ENCODE measurements at places on chromosomes 12 and 14. TPM values are rescaled to one million over a fixed set of nuclear protein-coding genes. Genes with fewer than 3 reads are reported as not detected.

Gene NUP37
- total RNA-seq, result 16.0 TPM

Gene C14orf132
- total RNA-seq, result 3.6 TPM

Gene CPM
- 0.33 TPM for total RNA-seq

Gene GPR135
- 0.69 TPM for total RNA-seq

Gene KCNC2
- total RNA-seq, result not detected

Gene TAS2R9
- total RNA-seq, result 0.11 TPM

Gene NFATC4
- 0.34 TPM for total RNA-seq

Gene SNRPF
- total RNA-seq, result 18.6 TPM

Gene FGF23
- not detected for total RNA-seq

Gene PRH2
- total RNA-seq, result not detected

Gene BICDL1
- under 0.01 TPM for total RNA-seq

Gene DAO
- not detected for total RNA-seq

Gene CRACR2A
- total RNA-seq, result 25.8 TPM

Gene NAA25
- total RNA-seq, result 11.2 TPM

Gene ACOT6
- total RNA-seq, result not detected

Gene KRR1
- total RNA-seq, result 32.5 TPM

Gene PKP2
- 0.86 TPM for total RNA-seq

Gene RNASE4
- total RNA-seq, result 12.8 TPM

Gene PRB4
- total RNA-seq, result not detected

Gene GPR132
- total RNA-seq, result not detected

Gene RASAL1
- total RNA-seq, result not detected

Gene CCDC88C
- total RNA-seq, result 11.5 TPM

Gene RPL6
- total RNA-seq, result 496 TPM

Gene HOTAIR
- not detected for total RNA-seq

Gene TMEM19
- 40.9 TPM for total RNA-seq

Gene NRXN3
- not detected for total RNA-seq

Gene FLRT2
- 100 TPM for total RNA-seq

Gene INSM2
- total RNA-seq, result not detected

Gene SERPINA1
- total RNA-seq, result not detected

Gene PLEK2
- 0.43 TPM for total RNA-seq

Gene RNASE7
- not detected for total RNA-seq

Gene TWF1
- total RNA-seq, result 95.7 TPM

Gene BLOC1S1
- 54.9 TPM for total RNA-seq

Gene B4GALNT1
- total RNA-seq, result under 0.01 TPM

Gene NPFF
- not detected for total RNA-seq

Gene CLEC12A
- not detected for total RNA-seq

Gene MUCL1
- not detected for total RNA-seq

Gene ST8SIA1
- 0.86 TPM for total RNA-seq

Gene GPR68
- 0.34 TPM for total RNA-seq

Gene SYCP3
- 0.17 TPM for total RNA-seq

Gene COPS7A
- 43.1 TPM for total RNA-seq

Gene HCAR3
- total RNA-seq, result not detected

Gene DACT1
- total RNA-seq, result 0.26 TPM

Gene TGM1
- 0.09 TPM for total RNA-seq

Gene TSPAN11
- total RNA-seq, result 7.4 TPM

Gene TBX5
- not detected for total RNA-seq

Gene SELPLG
- 0.11 TPM for total RNA-seq

Gene ADAM21
- total RNA-seq, result under 0.01 TPM

Gene ARHGEF40
- total RNA-seq, result 11.6 TPM

Gene SSPN
- 0.76 TPM for total RNA-seq

Gene FAM90A1
- total RNA-seq, result not detected

Gene IRAK3
- total RNA-seq, result 14.7 TPM

Gene TAS2R30
- total RNA-seq, result 2.7 TPM

Gene FAR2
- 60.5 TPM for total RNA-seq

Gene PLD4
- total RNA-seq, result not detected

Gene ITGB7
- total RNA-seq, result under 0.01 TPM

Gene MIP
- 0.26 TPM for total RNA-seq

Measured in dermis lymphatic vessel endothelial cell (primary cell).